ENCODE measurements at places on chromosomes 5 and 9.

DNA sequence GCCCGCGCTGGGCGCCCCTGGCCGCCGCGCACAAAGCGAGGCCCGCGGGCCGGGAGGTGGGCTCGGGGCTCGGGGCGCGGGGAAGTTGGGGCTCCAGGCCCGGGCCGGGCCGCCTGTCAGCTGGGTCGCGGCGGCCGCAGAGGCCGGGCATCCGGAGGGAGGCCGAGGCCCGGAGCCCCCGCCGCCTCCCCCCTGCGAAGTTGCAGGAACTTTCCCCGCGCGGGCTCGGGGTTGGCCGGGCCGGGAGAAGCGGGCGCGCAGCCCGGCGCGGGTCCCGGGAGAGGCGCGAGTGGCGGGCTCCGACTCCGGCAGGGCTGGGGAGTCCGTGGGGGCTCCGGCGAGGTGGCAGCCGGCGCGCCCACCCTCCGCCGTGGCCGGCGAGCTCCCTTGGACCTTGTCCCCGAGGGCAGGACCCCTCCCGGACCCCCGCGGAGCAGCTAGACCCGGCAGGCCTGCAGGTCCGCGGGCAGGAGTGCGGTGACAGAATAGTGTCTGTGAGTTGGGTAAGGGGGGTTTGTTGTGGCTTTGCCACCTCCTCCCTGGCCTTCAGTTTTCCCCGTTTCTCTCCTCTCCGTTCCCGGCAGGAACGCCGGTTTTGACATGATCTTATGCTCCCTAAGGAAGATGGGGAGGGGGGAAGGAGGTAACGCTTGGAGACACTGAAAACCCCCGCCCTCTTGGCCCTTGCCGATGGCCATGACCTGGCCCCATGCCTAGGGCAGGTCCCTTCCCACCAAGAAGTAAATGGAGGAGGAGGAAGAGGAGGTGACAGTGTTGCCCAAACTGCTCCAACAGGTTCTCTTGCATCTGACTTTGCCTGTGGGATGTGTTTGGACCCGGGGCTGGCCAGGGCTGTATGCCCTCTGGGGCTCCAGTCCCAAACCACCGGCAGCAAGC lies 942 bp downstream of the PHF2 start:
- DNase-seq, result no peak

- no peak for DNase-seq
Observed at GRCh38 chr5:139763280-139763929, 32.2 kb upstream of the PSD2 start.

DNA sequence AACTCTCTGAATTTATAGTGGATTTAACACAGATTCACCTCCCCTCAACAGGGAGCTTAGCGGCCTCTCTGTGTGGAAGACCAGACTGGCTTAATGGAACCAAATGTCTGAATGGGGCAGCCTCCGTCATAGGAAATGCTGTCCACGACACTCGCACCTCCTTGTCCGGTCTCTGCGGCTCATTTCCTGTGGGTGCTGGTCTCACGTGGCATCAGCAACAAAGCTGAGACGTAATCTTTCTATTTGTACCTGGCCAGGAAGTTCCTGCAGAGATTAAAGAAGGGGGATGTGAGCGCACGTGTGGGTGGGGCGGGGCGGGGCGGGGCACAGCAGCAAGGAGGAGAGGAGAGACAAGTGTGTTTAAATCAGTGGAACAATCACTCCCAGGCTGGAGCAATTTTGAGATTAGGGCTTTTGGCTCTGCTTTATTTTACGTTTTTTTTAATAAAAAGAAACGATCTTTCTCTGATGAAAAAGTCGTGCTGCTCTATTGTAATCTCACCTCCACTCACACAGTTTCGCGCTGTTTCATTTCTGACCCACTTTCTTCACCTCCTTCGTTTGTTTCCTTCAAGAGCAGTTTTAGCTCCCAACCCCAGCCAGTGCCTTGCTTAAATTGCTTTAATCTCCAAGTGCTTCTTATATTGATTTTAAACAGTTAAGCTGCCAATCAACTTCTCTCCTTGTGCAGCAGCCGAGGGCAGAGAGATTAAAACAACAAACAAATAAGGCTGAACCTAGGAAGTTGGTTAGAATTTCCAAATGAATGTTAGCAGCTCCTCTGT lies 132.2 kb upstream of the ASTN2 start:
- DNase-seq, result no peak

DNA sequence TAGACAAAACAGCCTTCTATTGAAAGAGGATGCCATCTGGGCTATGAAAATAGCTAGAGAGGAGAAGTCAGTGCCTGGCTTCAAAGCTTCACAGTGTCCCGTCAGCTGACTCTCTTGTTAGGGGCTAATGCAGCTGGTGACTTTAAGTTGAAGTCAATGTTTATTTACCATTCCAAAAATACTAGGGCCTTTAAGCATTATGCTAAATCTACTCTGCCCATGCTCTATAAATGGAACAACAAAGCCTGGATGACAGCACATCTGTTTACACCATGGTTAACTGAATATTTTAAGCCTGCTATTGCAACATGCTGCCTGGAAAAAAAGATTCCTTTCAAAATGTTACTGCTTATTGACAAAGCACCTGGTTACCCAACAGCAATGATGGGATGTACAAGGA lies 309.1 kb downstream of the NTRK2 start:
- DNase-seq, result no peak

- DNase-seq, result no peak
Observed at GRCh38 chr9:136944212-136944518, 373 bp downstream of the FBXW5 start.

- DNase-seq, result no peak
Observed at GRCh38 chr5:38442247-38442573, 114.2 kb downstream of the LIFR start.

- no peak for DNase-seq
Observed at GRCh38 chr9:35882996-35883395, 12.8 kb upstream of the OR13J1 start.

- no peak for DNase-seq
Observed at GRCh38 chr5:87924436-87924835, 344.2 kb downstream of the TMEM161B start.

DNA sequence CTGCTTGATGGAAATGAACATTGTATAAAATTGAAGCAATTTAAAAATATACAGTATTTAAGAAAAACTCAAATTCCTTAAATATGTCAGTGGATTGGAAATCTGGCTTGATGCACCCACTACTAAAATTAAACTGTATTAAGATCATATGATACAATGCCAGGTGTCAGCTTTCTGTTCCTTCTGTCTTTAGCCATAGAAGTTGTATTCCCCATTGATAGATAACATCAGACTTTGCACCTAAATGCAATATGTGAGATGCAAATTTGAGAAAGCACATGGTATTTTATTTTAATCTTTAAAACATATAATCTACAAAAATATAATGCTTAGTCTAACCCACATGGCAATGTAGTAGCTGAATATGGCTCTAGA lies 697.4 kb upstream of the WWC1 start:
- no peak for DNase-seq

DNA sequence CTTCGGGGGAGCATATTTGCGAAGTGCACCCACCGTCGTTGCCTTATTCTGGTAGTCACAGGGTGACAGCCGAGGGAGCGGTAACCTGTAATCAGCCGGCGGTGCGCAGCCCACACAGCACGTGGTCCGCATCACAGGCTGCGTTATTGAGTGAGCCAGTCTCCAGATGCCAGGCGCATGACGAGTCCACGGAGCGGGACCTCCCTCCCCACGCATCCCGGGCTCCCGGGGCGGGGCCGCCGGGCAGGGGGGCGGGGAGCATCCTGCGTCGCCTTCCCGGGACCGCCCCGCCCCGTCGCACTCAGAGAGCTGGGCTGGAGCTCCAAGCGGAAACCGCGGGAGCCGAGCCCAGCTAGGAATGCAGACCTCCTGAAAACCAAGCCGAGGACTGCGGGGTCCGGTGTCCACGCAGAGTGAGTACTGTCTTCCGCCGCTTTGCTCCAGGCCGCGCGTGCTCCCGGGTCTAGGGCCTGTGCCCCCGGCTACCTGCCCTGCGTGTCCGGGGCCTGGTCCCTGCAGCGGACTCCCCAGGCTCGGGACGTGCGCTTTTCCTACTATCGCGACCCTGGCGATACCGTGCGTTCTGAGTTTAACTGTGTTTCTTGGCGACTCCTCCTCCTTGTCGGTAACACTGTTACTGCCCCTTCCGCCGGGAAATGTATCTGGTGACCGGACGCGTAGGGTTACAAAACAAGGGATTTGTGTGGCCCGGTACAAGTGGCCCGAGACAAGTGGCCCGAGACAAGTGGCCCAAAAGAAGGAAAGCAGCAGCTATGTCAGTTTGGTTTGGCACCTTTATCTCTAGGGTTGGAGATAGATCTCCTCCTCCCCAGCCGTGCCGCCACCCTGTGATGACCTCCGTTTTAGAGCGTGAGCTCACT lies 40.6 kb downstream of the CAST start:
- DNase-seq, result peak; percentile 98

- DNase-seq, result no peak
Observed at GRCh38 chr5:14580398-14581034, 1.1 kb upstream of the OTULINL start.

All from inflammatory macrophage (primary cell).